NCI-H1105 (cell line): ENCODE measurements at places on chromosomes 13 and 19.

GRCh38 chr13:34547929-34548328 is 394.1 kb upstream of the NBEA start:
- no peak for DNase-seq

- no peak for DNase-seq
Measured at GRCh38 chr19:7658219-7658686, 10.6 kb upstream of the RETN start.

- no peak for DNase-seq
Measured at GRCh38 chr13:29185926-29186325, 365.8 kb downstream of the MTUS2 start.

DNA sequence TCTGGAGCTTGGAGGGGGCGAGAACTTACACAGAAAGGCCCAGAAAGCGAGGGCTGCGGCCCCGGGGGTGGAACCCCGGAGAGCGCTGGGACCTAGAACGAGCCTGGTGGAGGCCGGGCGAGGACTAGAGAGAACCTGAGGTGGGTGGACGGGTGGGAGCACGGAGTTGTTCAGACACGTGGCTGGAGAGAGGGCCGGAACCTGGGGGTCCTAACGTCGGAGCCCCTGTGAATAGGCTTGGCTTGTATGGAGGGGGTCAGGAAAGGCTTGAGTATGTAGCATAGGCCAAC is 383 bp downstream of the ZNF581 start:
- DNase-seq: no peak

- no peak for DNase-seq
Measured at GRCh38 chr19:57239982-57240310, 486 bp upstream of the ZNF805 start.

DNA sequence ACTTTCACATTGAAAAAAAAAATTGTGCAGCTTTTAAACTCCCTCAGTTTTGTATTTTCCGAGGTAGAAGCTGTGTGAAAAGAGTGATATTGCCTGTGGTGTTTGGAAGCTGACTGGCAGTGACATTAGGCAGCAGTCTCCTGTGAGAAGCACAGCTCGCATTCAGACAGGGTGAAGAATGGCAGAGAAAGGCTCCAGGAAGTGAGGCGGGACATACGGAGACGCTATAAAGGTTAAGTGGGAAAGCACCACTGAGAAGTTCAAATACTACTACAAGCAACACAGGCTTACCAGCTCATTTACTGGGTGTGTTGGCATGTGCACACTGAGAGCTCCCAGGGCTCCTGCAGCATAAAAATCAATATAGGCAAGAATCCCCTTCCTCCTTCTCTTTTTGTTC is 88.4 kb downstream of the RXFP2 start:
- DNase-seq: no peak

DNA sequence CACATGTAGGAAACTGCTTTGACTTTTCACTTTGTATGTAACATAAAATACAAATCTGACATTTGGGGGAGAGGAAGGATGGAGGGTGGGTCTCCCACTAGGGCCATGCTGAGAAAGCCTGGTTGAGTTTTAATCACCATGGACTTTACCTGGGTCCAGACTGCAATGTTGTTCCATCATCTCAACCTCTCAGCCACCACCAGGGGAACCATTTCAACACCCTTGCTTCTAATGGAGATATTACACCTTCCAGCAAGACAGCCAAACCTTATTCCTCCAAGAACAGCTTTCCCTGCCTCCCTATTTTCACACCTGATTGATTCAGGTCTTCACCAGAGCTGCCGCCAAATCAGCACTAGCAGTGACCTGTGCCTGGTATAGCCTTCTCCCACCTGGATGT is 56.0 kb downstream of the ZAR1L start:
- DNase-seq: no peak

DNA sequence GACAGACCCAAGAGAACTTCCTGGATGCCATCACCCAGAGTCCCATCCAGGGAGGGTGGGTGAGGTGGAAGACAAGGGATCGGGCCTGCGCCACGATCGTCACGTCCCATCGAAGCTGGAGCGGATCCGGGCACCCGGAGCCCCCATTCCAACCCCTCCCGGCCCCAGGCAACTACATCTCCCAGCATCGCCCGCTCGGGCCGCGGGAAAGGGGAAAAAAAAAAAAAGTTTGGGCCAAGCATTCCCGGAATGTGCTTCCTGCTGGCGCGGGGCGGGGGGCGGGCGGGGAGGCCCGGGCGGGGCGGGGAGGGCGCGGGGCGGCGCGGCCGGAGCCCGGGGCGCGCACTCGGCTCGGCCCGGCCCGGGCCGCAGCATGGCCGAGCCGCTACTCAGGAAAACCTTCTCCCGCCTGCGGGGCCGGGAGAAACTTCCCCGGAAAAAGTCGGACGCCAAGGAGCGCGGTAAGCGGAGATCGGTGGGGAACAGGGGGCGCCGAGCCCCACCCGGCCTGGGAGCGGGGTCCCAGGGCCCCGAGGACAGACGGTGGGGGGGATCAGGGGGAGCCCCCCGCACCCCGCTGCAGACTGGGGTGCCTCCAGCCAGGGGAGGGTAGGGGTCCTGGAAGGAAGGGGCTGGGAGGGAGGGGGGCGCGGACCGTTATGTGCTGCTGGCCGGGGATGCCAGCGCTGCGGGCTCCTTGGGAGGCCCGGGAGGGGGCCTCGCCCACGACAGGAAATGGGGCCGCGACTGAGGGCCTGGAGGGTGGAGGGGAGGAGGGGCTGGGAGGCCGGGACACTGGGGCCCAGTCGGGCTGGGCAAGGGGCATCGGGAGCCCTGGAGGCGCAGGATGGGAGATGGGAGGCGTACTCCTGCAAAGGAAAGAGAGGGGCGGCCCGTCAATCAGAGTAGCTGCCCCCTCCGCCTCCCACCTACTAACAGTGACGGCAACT is at the start of gene SYDE1:
TSS of gene SYDE1 (plus strand) at position 341 of the 950 bp plus-strand sequence. CDS start at position 374, 33 bp downstream.
- no peak for DNase-seq

DNA sequence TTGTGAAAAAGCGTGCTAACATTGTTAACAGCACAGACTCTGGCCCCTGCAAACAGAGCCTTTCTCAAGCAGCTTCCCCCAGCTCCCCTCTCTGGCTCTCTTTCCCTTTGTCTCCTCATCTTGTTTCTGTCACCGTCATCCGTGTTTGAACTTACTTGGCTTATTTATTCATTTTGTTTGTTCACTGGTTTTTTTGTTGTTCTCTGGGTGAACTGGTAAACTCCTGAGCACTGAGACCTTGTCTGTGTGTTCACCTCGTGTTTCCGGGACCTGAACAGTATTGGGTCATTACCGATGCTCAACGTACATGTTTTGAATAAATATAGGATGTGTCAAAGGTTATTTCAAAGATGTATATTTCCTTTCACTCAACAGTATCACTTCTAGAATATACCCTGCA is 92.4 kb upstream of the USP29 start:
- DNase-seq: no peak

GRCh38 chr19:53960886-53961285 is 1.9 kb upstream of the CACNG8 start:
- DNase-seq: no peak

GRCh38 chr13:33352041-33352440 is 66.5 kb upstream of the STARD13 start:
- peak; percentile 48 for DNase-seq

DNA sequence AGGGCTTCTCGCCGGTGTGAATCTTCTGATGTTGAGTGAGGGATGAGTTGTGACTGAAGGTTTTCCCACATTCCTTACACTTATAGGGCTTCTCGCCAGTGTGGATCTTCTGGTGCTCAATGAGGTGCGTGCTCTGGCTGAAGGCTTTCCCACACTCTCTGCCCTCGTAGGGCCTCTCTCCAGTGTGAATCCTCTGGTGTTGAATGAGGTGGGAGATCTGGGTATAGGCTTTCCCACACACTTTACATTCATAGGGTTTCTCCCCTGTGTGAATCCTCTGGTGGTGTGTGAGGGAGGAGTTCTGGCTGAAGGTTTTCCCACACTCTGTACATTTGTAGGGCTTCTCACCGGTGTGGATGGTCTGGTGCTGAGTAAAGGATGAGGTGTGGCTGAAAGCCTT is 33.2 kb downstream of the ZNF473 start:
- no peak for DNase-seq

- DNase-seq: no peak
Measured at GRCh38 chr19:50983625-50984292, at the start of gene KLK7. Gene KLK7 (minus strand): TSS chr19:50983917. CDS start chr19:50982399, 1,518 bp downstream.

- no peak for DNase-seq
Measured at GRCh38 chr19:19817357-19817756, 4.2 kb downstream of the ZNF506 start.

GRCh38 chr19:49333811-49334288 is 1.4 kb upstream of the CD37 start:
- no peak for DNase-seq

- DNase-seq: no peak
Measured at GRCh38 chr13:98979012-98979660, 1.3 kb upstream of the DOCK9 start.

DNA sequence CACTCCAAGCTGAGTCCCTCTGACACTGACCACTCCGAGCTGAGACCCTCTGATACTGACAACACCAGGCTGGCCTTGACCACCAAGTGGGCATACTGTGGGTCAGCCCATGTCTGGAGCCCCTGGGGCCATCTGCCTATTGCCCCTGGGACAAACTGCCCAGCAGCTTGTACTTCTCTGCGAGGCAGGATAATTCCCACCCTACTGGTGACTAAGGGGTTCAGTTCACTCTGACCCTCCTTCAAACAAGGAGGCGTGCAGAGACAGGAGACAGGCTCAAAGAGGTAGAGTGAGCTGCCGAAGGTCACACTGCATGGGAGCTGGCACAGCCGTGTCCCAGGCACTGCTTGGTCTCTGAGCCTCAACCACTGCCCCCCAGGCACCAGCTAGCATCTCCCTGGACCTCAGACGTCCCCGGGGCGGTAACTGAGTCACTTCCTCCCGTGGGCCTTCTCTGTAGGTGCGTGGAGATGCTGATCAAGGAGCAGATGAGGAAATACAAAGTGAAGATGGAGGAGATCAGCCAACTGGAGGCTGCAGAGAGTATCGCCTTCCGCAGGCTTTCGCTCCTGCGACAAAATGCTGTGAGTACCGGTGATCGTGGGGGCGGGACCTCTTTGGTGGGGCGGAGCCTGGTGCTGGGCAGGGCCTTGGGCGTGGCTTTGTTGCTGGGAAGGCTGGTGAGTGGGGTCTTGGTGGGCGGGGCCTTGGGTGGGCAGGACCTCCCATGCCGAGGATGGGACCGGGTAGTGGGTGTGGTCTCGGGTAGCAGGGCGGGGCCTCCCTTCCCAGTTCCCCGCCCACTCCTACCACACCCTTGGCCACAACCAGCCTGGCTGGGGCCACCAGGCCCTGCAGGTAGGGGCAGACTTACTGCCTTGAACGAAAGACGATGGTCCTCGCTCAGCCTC is 5.8 kb upstream of the USE1 start:
- no peak for DNase-seq

DNA sequence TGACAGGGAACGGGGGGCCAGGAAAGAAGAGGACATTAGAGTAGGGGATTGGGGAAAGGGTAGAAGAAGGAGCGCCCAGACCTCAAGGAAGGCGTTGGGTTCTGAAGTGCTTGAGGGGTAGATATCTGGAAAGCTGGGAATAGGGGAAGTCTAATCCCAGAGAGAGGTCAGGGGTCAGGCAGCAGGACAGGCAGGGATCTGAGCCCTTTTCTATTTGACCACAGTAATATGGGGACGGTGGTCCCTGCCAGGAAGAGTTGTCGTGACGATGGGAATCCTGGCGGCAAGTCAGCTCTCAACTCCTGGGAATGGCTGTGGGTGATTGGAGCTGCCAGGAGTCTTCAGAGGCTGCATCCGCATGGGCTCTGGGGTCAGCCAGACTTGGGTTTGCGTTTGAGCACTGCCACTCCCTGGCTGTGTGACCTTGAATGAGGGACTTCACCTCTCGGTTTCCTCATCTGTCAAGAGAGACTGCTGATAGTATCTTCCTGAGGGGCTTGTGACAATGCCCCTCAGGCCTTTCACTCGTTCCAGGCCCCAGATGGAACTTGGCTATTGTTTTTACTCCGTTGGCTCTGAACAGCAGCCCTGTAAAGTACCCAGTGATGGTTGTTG is 1.3 kb downstream of the AP2A1 start:
- DNase-seq: no peak

DNA sequence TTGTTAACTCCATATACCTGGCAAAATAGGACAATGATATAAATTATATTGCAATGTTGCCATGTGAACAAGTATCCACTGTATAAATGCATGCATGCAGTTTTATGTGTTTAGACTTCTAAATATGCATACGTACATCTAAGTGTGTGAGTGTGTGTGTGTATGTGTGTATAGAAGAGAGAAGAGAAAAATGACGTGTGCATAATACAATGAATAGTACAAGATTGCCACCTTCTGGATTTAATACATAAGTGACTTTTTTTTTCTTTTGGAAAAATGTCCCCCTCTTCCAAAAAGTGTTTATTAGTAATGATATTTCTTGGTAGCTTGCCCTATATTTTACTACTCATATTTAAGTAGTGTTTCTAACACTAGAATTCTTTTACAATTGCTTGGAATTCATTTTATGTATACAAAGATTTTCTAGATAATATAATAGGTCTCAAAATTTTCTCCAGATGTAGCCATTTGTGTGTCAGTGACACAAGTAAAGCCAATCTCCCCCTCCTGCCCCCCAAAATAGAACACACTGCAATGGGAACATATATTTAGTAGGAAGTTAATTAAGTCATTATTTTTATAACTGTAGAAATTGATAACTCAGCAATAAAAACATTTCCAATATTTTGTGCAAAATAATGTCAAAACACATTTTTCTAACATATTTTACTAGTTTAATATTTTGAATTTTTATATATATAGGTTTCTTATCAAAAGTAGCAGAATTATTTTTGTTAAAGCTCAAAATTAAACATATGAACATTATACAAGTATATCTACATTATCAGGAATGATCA is 783.3 kb upstream of the ATXN8OS start:
- no peak for DNase-seq

DNA sequence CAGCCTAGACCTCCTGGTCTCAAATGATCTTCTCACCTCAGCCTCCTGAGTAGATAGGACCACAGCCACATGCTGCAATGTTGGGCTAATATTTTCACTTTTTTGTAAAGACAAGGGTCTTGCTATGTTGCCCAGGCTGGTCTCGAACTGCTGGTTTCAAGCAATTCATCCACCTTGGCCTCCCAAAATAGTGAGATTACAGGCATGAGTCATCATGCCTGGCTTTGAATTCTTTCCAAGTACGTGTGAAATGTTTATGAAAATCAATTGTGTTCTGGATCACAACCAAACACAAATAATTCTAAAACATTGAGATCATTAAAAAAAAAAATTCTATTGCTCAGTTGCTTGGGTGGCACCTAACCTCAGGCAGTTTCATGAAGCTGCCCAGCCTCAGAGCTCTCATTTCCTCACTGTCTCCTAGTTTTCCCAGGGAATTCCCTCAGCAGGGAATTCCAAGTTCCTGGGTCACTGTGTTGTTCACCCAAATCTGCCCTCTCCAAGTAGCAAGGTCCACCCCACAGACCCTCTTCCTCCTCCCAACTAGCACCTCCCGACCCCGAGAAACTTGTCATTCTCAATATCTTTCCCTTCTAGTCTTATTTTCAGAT is 44.8 kb downstream of the ING1 start:
- DNase-seq: no peak

DNA sequence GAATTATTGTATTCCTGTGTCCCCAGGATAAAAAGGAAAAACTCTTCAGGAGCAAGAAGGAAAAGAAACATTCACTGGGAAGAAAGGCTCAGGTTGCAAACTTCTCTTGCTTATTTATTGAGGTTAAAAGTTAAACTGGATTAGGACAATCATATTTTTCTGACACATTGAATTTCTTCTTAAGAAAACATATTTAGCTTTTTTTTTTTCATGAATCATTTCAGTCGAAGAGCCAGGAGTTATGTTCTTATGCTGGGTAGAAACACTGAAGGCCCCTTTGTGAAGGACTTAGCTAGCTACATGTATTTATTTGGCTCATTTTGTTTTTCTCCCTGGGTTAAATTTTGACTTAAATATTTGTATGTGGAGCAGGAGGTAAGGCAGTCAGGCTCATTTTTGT is 434.0 kb downstream of the KLF5 start:
- no peak for DNase-seq

GRCh38 chr19:44993926-44994537 is 7.2 kb upstream of the RELB start:
- no peak for DNase-seq
